ENCODE measurements at places on chromosomes 12 and 14. TPM values are rescaled to one million over a fixed set of nuclear protein-coding genes. Genes with fewer than 3 reads are reported as not detected.

DNA sequence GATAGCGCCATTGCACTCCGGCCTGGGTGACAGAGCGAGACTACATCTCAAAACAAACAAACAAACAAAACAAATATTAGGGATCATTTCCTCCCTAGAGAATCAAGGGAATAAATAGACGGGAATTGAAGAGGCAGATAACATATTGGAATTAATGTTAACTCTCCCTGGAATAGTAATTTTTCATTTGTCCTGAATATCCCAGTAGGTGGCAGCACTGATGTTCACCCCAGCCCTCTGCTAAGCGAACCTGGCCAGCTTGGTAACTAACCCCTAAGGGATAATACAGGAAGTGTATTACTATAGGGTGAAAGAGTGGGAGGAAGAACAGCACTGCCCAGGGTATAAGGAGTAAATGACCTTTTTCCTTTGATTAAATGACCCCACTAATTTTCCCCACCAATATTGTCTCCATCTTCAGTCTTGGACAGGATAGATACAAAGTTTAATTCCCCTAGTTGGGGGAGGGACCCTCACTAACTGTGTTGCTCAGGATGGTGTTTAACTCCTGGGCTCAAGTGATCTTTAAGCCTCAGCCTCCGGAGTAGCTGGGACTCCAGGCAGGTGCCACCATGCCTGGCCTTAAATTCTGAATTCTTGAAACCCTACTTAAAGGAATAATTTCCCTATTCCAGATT lies 40.5 kb downstream of the SLC2A14 start:
- DNase-seq, result no peak

DNA sequence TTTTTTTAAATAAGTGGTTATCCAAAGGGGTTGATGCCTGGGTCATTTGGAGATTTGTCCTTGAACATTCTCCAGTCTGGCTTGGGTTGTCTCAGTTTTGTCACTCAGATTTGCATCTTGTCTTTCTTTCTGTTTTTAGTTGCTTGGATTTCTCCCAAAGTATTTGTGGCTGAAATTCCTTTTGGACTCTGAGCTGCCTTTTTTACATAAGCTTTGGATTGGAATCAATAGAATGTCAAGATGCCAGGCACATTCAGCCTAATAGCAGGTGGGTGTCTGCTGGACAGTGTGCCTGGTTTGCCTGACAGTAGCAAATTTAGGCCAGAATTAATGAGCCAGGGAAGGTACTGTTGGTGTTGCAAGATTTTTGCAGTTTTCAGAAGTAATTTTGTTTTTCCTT lies 50.0 kb downstream of the FLRT2 start:
- DNase-seq, result no peak

GRCh38 chr12:102959391-102959790 lies 1.9 kb downstream of the ASCL1 start:
- no peak for DNase-seq

DNA sequence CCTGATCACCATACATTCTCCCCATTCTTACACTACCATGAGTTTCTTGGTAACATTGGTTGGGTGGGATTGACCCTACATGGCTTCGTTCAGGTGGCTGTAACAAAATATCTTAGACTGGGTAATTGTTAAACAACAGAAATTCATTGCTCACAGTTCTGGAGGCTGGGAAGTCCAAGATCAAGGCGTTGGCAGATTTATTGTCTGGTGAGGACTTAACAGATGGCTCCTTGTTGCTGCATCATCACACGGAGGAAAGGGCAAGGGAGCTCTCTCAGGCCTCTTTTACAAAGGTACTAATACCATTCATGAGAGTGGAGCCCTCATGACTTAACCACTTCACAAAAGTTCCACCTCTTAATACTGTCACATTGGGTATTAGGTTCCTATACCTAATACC lies 116.7 kb upstream of the EGLN3 start:
- no peak for DNase-seq

DNA sequence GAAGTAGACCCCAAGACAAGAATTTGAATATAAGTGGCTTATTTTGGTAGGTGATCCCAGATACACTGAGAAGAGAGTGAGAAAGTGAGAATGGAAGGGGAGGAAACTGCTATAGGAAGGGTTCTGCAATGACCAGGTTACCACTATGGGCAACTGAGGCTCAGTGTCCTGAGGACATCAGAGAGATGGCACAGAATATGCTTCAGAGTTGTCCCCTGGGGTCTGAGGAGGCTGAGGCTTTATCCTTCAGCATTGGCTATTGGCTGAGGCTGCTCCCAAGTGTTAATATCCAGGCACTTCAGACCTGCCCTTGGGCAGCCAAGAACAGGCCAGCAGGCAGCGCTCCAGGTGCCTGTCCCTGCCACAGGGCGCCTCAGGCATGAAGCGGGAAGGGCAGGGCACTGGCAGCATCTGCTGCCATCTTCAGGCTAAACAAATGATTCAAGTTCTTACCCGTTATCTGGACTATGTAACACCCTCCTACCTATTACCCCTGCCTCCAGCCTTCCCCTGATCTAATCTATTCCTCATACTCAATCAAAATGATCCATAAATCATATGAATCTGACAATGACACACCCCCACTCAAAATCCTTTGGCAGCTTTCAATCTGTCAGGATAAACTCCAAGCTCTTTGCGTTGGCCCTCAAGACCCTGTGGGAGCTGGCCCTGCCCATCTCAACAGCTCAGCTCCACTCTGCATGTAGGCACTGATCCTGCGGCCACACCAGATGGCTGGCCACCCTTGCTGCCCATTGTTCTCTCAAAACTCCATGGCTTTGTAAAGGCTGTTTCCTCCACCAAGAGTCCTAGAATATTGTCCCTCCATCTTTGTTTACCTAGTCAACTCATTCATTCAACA lies 42.4 kb downstream of the CKAP4 start:
- DNase-seq, result no peak

DNA sequence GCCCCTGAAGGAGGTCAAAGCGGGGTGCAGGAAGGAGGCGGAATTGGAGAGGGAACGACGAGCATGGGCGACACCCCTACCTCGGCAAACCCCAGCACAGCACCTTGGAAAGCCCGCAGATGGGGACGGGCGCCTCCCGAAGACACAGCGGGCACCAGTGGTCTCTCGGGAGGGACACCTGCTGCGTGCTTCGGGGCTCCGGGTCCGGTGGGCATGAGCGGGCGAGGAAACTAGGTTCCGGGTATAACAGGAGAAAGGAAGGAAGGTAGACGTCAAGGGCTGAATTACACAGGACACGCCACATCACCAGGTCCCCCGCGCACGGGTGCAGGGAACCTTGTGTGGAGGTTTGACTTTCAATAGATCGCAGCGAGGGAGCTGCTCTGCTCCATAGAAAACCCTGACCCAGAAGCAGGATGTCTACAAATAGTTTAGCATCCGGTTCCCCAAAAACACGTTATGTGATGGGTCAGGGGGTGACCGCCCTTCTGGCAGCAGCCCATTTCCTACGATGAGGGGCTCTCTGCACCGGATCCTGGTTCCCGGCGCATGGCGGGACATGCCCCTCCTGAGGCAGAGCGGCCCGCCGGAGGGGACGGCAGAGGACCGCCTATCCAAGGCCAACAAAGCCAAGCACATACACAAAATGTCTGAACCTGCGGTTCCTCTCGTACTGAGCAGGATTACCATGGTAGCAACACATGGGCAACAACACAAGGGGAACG lies 196.9 kb downstream of the ALG10 start:
- no peak for DNase-seq

DNA sequence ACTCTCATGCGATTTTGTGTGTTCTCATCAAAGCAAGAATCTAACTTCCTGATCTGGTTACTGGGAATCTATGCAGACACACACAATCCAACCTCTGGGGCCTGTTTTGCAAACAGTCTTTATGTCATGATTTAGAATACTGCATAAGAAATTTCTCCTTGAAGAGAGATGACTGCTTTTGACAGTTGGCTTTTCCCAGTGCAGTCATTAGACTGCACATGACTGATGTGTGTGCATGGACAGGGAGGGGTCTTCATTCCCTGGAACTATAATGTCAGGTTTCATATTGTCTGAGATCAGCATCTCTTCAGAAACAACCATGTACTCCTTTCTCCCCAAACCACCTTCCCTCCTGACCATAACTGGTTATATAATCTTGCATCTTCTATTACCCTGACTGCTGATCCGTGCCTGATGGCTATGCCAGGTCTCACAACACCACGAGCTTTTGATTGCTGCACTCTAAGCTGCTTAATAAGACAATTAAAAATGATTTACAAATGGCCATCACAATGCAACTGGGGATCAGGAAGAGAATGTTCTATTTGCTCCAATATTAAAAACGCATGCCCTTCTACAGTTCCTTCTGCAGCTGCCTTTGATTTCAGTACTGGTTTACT lies 995.4 kb downstream of the NRXN3 start:
- DNase-seq, result no peak

DNA sequence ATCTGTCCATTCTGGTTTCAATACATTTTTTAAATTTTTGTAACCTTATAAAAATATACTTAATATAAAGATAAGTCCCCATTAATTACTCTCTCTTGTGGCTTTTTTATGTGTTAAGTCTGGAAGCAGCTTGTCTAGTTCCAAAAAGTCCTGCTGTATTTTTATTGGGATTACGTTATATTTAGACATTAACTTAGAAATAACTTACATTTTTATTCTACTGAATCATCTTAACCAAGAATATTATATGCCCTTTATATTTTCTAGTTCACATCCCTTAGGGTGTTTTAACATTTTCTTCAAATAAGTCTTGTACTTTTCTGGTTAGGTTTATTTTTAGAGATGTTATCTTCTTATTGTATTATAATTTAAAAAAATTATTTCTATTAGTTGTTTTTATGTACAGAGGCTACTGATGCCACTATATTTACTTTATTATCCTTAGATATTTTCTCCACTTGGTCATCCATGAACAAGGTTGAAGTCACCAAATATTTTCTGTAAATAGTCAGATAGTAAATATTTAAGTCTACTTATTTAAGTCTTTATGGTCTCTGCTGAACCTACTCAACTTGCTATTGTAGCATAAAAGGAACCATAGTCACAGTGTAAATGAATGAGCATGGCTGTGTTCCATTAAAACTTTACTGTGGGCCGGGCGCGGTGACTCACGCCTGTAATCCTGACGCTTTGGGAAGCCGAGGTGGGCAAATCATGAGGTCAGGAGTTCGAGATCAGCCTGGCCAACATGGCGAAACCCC lies 132.4 kb upstream of the NEDD1 start:
- no peak for DNase-seq

DNA sequence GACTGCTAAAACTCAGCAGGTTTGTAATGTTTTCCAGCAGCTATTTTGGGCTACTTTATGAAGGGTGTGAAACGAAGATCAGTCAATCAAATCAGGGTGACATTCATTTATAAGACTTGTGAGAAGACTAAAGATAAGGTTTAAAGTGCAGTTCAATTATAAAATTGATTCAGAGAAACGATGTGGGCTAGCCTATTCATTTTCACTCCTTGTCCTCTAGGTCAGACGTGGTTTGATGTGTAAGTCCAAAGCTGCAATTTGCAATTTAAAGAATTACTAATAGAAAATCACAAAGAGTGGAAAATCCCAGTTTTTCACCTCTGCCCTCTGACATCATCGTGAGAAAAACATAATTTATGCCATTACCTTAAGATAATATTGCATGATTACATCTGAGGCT lies 243.5 kb upstream of the NOVA1 start:
- DNase-seq, result no peak

DNA sequence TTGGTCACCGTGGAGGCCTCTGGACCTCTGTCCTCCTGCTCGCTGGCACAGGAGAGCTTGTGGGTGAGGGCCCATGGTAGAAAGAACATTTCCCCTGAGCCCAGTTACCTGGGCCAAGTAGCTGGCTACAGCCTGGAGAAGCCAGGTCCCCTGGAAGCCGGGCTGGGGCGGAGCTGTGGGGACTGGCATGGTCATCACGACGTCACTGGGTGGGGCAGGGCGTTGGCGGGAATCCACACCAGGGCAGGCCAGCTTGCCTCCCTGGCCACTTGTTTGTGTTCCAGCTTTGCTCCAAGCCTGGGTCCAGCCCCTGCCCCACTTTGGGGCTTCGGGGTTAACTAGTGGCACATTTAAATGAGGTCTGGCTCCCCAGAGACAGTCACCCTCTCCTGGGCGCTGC lies 35.0 kb upstream of the SLC24A4 start:
- DNase-seq, result no peak

GRCh38 chr12:28234444-28234843 lies 44.2 kb downstream of the CCDC91 start:
- no peak for DNase-seq

DNA sequence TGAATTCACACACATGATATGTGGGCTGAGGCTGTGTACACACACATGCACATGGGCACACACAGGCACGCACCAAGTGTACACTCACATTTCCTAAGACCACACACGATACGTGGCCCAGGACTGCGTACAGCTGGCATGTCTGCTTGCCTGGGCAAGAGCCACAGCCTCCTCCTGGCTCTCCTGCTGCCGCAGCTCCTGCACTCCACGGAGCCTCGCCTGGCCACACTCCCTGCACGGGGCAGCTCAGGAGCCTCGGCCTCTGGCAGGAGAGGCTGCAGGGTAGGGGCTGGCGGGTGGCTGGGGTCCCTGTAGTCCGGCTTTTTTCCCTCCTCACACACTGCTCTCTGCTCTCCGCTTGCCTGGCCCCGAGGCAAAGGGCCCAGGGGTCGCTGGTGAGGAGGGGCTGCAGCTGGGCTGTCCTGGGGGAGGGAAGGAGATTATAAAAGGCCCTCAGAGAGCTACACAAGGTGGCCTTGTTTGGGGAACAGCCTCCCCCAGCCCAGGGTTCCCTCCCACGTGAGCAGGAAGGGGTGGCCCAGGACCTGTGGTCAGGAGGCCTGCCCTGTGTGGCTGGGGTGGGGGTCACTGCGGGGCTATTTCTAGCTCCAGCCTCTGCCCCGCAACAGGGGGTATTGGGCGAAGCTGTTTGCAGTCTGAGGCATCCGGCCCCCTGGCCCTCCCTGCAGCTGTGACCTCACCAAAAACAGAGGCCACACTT lies 89.0 kb upstream of the SFSWAP start:
- DNase-seq, result no peak

- no peak for DNase-seq
Observed at GRCh38 chr14:75048101-75048500, 3.2 kb downstream of the MLH3 start.

GRCh38 chr12:87667378-87667777 lies 361.8 kb downstream of the C12orf50 start:
- no peak for DNase-seq

DNA sequence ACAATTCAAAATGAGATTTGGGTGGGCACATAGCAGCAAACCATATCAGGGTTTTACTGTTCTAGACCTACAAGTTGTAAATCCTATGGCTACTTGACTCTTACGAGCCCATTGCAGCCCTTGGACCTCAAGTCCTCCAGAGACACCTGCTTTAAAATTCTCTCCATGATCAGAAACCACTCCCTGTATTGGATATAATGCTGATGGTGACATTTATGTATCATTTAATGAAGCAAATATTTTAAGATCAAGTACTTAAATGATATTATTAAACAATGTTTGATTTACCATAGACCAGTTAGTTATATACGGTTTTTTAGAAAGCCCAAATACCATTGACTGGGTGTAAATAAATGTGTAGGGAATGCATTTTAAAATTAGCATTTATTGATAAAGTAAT lies 24.2 kb downstream of the AMDHD1 start:
- DNase-seq, result no peak

DLK1 gene
- 114 TPM for total RNA-seq

MUCL1 gene
- total RNA-seq, result 90.0 TPM

RBM25 gene
- 56.7 TPM for total RNA-seq

PCED1B gene
- 0.49 TPM for total RNA-seq

DAO gene
- total RNA-seq, result not detected
